ENCODE measurements at places on chromosomes 1 and 21.

DNA sequence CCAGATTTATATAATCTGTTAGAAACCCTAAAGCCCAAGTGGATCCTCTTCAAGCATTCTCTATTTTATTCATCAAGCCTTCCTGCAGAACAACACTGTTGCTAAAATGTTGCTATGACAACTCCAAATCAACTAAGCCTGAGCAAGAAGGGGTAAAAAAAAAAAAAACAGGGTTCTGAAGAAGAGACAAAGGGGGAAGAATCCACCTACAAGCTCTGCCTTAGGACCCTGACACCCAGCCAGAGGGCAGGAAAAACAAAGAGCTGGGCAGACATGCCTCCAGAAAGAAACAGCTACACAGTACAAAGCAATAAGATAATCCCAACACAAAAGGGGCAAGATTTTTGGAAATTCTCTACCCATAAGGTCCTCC is 1.3 kb downstream of the USF1 start:
- DNase-seq, result no peak

- no peak for DNase-seq
Observed at GRCh38 chr1:7769673-7770412, 1.3 kb upstream of the VAMP3 start.

- DNase-seq, result no peak
Observed at GRCh38 chr1:189804352-189804751, 673.3 kb downstream of the BRINP3 start.

GRCh38 chr1:156217871-156218270 is 5.1 kb downstream of the PMF1 start:
- peak; percentile 67 for DNase-seq

Measured in PC-3 (cell line).